ENCODE measurements at places on chromosomes 3 and 15. TPM values are rescaled to one million over a fixed set of nuclear protein-coding genes. Genes with fewer than 3 reads are reported as not detected.

DNA sequence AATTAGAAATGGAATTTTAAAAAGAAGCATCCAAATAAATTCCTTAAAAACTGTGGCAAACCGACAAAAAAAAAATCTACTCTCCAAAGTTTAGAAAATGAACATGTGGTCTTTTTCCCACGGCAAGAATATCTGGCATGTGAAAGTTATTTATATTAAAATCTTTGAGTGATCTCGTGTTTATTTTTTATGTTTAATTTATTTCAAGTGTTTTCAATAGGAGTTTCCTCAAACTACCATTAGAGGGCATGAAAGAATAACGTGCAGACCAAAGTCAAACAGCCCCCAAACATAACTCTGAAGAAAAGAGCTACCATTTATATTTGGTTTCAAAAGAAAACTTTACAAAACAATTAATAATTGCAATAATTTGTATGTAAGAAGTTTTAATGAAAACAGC, 286.4 kb downstream of the ZIC4 start:
- H3K4me1 ChIP-seq = no peaks in the 10 kb centered on the region
- no peak overlapping the region for H3K4me3 ChIP-seq
- no peaks in the 10 kb centered on the region for H3K27me3 ChIP-seq
- no peak for DNase-seq

Gene MAGEL2
- not detected for total RNA-seq

Gene APBA2
- 2.6 TPM for total RNA-seq

GRCh38 chr3:54427941-54428871, 305.9 kb downstream of the CACNA2D3 start:
- H3K36me3 ChIP-seq = no peaks in the 10 kb centered on the region
- no peaks in the 10 kb centered on the region for H3K27me3 ChIP-seq
- H3K4me3 ChIP-seq = no peak overlapping the region
- no peak overlapping the region for H3K27ac ChIP-seq
- no peaks in the 10 kb centered on the region for H3K4me1 ChIP-seq

Gene FAM227B
- total RNA-seq = 3.3 TPM

Gene MST1R
- 2.5 TPM for total RNA-seq

- H3K36me3 ChIP-seq = no peaks in the 10 kb centered on the region
- no peak overlapping the region for H3K4me3 ChIP-seq
- no peak overlapping the region for H3K27ac ChIP-seq
- no peak for DNase-seq
- H3K4me1 ChIP-seq = peaks cover 6% of the 10 kb centered on the region
- H3K27me3 ChIP-seq = no peaks in the 10 kb centered on the region
These were observed 148.4 kb downstream of the CHST2 start for GRCh38 chr3:143267989-143268388.

- H3K27me3 ChIP-seq = no peaks in the 10 kb centered on the region
- H3K36me3 ChIP-seq = peaks cover 42% of the 10 kb centered on the region
- no peak for DNase-seq
- peaks cover 22% of the 10 kb centered on the region for H3K4me1 ChIP-seq
- H3K27ac ChIP-seq = no peak overlapping the region
- no peak overlapping the region for H3K4me3 ChIP-seq
These were observed 68.6 kb upstream of the RPL35A start for GRCh38 chr3:197881270-197881969.

Gene THAP10
- 0.47 TPM for total RNA-seq

Gene MUSTN1
- total RNA-seq = 3.0 TPM

GRCh38 chr15:36769098-36769497, 189.7 kb downstream of the CDIN1 start:
- no peak for DNase-seq
- H3K4me3 ChIP-seq = no peak overlapping the region
- no peak overlapping the region for H3K27ac ChIP-seq
- no peaks in the 10 kb centered on the region for H3K27me3 ChIP-seq

Gene PIF1
- total RNA-seq = 85.5 TPM

- DNase-seq = no peak
- no peak overlapping the region for H3K4me3 ChIP-seq
- no peaks in the 10 kb centered on the region for H3K27me3 ChIP-seq
- H3K27ac ChIP-seq = no peak overlapping the region
- H3K4me1 ChIP-seq = no peaks in the 10 kb centered on the region
- H3K36me3 ChIP-seq = no peaks in the 10 kb centered on the region
These were observed 158.8 kb downstream of the CLSTN2 start for GRCh38 chr3:140093742-140094141.

DNA sequence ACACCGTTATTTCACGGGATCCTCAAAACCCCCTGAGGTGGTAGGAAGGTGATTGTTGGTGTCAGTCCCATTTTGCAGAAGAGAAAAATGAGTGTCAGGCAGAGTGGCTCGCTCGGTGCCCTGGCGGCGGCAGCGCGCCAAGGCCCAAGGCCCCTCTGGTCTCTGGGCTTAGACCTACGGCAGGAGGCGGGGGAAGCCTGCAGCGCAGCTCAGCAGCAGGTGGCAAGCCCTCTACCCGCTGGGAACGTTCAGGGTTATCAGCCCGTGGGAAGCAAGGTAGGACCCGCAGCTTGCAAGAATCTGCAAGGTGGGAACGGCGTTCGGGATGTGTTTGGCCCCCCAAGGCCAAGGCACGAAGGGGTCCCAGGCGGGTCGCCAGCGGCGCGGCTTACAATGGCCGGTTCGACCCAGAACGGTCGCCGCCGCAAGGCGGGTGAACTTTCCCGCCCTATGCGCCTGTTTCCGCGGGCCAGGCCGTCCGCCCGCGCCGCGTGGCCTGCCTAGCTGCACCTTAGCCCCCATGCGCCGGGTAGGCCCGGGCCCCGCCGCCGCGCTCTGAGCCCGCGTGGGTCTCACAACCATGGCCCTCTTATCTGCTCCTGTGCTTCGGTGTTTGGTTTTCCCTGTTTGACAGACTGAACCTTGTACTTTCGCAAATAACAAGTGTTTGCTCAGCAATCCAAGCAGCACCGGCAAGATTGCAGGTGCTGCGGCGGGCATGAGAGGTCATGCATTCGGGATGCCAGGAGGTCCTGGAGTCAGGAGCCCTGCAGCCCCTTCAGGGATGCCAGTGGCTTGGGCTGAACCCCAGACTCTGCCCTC, 39.7 kb downstream of the CCNL1 start:
- no peak overlapping the region for H3K4me3 ChIP-seq
- H3K27ac ChIP-seq = peak overlapping the region; percentile 68
- H3K27me3 ChIP-seq = no peaks in the 10 kb centered on the region
- no peak for DNase-seq
- H3K36me3 ChIP-seq = peaks cover 13% of the 10 kb centered on the region
- peaks cover 30% of the 10 kb centered on the region for H3K4me1 ChIP-seq

- H3K4me3 ChIP-seq = no peak overlapping the region
- no peak overlapping the region for H3K27ac ChIP-seq
- no peaks in the 10 kb centered on the region for H3K27me3 ChIP-seq
- no peaks in the 10 kb centered on the region for H3K36me3 ChIP-seq
These were observed 20.6 kb downstream of the EEFSEC start for GRCh38 chr3:128173849-128174248.

GRCh38 chr3:46122091-46122490, 86.0 kb downstream of the CCR1 start:
- peaks cover 13% of the 10 kb centered on the region for H3K36me3 ChIP-seq
- no peak overlapping the region for H3K4me3 ChIP-seq
- no peak for DNase-seq
- no peak overlapping the region for H3K27ac ChIP-seq
- H3K4me1 ChIP-seq = peaks cover 3% of the 10 kb centered on the region
- H3K27me3 ChIP-seq = peaks cover 43% of the 10 kb centered on the region
